H1 (cell line): ENCODE measurements at places on chromosomes 16 and 17. TPM values are rescaled to one million over a fixed set of nuclear protein-coding genes. Genes with fewer than 3 reads are reported as not detected.

GRCh38 chr17:81207610-81208581 lies 14.9 kb downstream of the CEP131 start:
- H3K36me3 ChIP-seq: no peaks in the 10 kb centered on the region; the same call in 1 of the 2 replicates
- H3K27ac ChIP-seq: no peak overlapping the region
- no peak for DNase-seq
- no peaks in the 10 kb centered on the region for H3K27me3 ChIP-seq
- no peaks in the 10 kb centered on the region for H3K4me1 ChIP-seq

DNA sequence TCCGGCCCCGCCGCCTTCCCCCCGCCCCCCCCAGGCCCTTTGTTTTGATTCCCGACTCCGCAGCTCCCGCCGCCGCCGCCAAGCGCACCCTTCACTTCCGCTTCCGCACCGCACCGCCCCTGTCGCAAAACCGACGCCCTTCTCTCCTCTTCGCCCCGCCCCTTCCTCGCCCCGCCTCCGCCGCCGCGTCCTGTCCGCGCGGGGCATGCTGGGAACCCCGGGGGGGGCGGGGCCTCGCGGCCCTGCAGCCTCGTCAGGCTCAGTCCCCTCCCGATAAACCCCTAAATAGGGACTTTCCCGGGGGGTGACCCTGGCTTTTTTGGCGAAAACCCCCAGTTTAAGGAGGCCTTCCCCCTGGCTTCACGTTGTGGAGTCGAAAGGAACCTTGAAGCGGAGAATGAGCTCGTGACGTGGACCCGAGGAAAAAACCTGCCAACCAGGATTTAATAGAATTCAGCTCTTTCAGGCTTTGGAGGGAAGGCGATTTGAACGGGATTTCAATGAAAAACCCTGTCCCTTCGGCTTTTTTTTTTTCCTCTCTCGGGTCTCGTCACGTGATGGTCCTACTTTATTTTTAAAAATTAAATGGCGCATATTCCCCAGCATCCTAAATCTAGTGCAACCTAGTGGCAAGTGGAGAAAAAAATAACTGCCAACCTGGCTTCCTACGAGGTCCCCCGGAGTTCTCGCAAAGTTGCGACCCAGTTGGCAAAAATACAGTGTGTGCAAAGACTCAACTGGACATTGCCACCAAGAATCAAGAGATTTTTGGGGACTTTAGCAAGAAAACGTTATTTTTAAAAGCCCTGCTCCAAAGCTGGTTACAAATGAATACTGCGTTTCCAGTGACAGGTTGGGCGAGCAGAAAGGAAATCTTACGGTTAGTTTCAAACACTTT lies at the start of gene MARF1:
Gene MARF1, minus strand, starts transcription at position 107 of the 898 bp plus-strand sequence. CDS start 3,921 bp downstream, outside the sequence.
- H3K27me3 ChIP-seq: no peaks in the 10 kb centered on the region
- peak; percentile 100 for DNase-seq
- peak within 1 kb of the TSS; percentile 78 for H3K27ac ChIP-seq

DNA sequence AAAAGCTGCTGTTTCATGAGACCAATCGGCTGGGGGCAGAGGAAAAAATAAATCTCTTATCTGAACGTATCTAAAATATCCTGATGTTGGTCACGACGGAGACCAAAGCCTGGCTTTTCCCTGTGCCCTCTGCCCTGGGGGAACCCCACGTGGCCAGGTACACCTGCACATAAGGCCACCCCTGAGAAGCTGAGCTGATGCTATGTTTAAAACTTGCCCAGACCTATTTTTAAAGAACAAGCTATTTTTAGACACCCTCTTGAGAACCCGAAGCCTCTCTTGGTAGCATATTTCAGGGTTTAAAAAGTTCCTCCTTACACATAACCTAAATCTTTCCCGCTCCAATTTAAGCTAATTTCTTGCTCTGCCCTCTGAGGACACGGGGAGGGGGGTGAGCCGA lies 210.4 kb downstream of the GSG1L start:
- DNase-seq: no peak
- no peak overlapping the region for H3K4me3 ChIP-seq
- H3K27ac ChIP-seq: no peak overlapping the region
- H3K36me3 ChIP-seq: no peaks in the 10 kb centered on the region
- H3K27me3 ChIP-seq: no peaks in the 10 kb centered on the region

Gene ESRP2
- total RNA-seq: 45.8 and 50.3 TPM in 2 replicates

DNA sequence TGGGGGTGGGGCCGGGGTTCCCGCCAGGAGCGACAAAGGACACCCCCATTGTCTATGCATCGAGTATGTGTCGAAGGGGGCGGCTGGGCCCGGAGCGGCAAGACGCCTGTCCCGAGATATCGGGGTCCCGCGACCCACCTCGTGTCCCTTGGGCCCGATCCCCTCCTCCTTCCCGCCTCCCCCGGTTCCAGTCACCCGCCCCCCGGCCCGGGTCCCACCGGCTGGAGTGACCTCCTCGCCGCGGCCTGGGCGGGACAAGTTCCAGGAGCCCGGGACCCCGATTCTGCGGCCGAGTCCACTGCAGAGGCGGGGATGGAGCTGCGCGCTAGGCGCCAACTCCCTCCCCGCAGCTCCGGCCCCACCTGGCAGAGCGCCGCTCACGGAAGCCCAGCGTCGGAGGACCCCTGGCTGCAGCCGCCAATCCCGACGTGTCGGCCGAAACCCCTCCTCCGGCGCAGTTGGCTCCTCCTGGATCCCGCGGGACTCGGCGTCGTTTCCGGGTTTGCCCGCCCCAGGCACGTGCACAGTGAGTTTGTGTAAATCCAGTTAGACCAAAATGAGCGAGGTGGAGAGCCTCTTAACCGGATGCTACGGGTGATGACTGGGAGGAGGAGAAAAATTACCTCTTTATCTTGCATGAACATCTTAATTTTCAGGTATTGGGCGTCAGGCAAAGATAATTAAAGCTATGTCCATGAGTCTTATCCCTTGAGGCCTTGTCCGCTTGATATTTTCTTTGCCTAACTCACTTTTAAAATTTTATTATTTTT lies at the start of gene NMRAL1:
Gene NMRAL1, minus strand, starts transcription at position 434 of the 770 bp plus-strand sequence. CDS start 493 bp downstream, outside the sequence.
- peaks cover 9% of the 10 kb centered on the region for H3K4me1 ChIP-seq
- H3K27ac ChIP-seq: peak within 1 kb of the TSS; percentile 75
- peaks cover 7% of the 10 kb centered on the region for H3K27me3 ChIP-seq
- no peaks in the 10 kb centered on the region for H3K36me3 ChIP-seq
- DNase-seq: peak; percentile 87

DNA sequence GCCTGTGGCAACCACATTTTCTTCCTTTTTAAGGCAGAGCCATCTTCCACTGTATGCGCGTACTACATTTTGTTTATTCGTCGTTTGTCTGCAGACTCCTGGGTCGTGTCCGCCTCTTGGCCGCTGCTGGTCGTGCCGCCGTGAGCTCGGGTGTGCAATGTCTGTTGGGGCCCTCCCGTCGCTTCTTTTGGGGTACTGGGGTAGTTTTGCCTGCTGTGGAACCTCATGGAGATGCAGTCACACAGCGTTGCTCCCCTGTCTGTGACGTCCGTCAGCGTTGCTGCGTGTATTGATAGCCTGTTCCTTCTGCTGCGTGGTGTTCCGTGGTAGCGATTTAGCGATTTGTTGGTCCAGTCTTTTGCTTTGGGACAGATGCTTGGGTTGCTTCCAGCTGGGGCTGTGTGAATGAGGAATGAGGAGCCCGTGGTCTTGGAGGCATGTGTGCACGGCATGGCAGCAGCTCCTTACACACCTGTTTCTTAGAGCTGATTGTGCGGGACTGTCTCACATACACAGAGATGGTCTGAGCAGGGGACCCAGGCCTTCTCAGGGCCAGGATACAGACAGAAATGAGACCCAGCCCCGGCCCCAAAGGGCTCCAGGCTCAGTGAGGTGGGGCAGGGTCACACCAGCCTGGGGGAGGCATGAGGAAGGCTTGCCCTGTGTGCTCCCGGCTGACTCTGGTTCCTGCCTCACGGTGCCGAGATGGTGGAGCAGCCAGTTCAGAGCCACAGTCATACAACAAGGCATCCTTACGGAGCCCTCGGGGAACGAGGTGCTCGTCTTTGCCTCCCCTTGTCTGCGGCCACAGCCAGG lies 78.4 kb upstream of the GSE1 start:
- H3K27me3 ChIP-seq: no peaks in the 10 kb centered on the region
- no peak overlapping the region for H3K27ac ChIP-seq
- H3K4me3 ChIP-seq: no peak overlapping the region
- DNase-seq: no peak
- no peaks in the 10 kb centered on the region for H3K4me1 ChIP-seq
- H3K36me3 ChIP-seq: no peaks in the 10 kb centered on the region

DNA sequence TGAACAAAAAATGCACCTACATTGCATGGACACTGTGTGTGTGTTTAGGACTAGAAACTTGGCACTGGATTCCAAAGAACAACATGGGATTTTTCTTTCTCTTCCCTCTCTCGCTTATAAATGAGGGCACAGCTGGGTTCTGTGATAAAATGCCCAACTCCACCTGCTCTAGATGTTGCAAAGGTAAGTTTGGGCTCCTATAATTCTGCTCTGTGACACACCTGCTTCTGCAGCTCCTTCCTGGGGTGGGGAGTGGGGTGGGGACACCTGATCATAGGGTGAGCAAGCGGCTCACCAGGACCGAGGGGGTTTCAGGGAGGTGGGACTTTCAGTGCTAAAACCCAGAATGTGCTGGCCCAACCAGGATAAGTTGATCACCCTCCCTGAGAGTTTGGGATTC lies 104.3 kb downstream of the AXIN2 start:
- no peak for DNase-seq
- peaks cover 8% of the 10 kb centered on the region for H3K4me1 ChIP-seq
- H3K36me3 ChIP-seq: no peaks in the 10 kb centered on the region
- no peak overlapping the region for H3K27ac ChIP-seq
- no peak overlapping the region for H3K4me3 ChIP-seq

Gene APOBR
- total RNA-seq: not detected in 2 replicates

- no peaks in the 10 kb centered on the region for H3K36me3 ChIP-seq
- H3K27me3 ChIP-seq: no peaks in the 10 kb centered on the region
- H3K27ac ChIP-seq: no peak overlapping the region
- no peaks in the 10 kb centered on the region for H3K4me1 ChIP-seq
- H3K4me3 ChIP-seq: no peak overlapping the region
These were observed 7.8 kb downstream of the NACA2 start for GRCh38 chr17:61583242-61583641.

Gene HAS3
- total RNA-seq: 64.4 and 69.6 TPM in 2 replicates

DNA sequence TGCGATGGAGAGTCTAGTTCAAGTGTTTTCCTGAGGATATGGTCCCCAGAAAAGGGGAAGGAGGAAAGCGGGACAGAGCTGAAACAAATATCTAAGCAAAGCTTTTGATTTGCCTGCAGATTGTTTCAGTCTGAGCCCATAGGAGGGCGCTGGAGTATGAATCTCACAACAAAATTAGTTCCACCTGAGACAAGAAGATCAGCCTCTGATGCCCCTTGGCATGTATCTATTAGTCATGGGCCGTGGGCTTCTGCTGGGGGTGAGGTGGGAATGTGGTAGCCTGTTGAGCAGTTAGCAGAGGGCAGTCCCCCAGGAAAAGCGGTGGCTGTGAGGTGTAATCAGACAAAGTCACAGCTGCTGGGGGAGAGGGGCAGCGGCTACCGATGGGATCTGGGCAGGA lies 446.9 kb downstream of the CA10 start:
- no peaks in the 10 kb centered on the region for H3K27me3 ChIP-seq
- H3K4me3 ChIP-seq: no peak overlapping the region
- no peak overlapping the region for H3K27ac ChIP-seq
- no peaks in the 10 kb centered on the region for H3K36me3 ChIP-seq
- H3K4me1 ChIP-seq: no peaks in the 10 kb centered on the region

DNA sequence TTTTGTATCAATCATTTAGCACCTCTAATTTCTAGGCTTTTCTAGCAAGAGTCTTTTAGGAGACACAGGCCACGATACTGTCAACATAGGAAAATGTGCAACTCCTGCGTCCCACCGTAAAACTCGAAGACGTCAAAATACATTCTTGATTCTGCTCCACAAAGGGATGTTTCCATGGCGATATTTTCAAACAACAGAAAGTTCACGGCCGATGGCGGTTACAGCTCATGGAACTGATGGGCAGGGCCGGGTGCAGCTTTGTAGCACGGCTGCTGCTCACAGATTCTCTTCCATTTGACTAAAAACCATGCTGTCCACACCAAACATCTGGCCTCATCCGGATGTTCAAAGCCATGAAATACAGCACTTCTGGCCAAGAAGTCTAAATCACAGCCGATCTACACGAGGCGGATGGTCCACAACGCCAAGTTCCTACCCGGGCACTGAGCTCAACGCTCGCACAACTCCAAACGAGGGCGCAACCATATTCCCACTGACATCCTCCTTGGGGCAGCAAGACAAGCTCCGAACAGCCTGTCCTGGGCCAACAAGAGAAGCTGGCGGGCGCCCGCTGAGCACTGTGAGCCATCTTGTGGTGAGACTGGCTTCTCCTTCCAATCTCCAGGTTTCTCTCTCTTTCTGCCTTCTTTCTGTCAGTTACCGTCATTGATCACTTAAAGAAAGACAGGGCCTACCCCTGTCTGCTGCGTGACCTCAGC lies 79.8 kb downstream of the ZNF778 start:
- no peak overlapping the region for H3K4me3 ChIP-seq
- no peak overlapping the region for H3K27ac ChIP-seq
- peaks cover 43% of the 10 kb centered on the region for H3K4me1 ChIP-seq
- no peaks in the 10 kb centered on the region for H3K27me3 ChIP-seq
- H3K36me3 ChIP-seq: no peaks in the 10 kb centered on the region
- no peak for DNase-seq

DNA sequence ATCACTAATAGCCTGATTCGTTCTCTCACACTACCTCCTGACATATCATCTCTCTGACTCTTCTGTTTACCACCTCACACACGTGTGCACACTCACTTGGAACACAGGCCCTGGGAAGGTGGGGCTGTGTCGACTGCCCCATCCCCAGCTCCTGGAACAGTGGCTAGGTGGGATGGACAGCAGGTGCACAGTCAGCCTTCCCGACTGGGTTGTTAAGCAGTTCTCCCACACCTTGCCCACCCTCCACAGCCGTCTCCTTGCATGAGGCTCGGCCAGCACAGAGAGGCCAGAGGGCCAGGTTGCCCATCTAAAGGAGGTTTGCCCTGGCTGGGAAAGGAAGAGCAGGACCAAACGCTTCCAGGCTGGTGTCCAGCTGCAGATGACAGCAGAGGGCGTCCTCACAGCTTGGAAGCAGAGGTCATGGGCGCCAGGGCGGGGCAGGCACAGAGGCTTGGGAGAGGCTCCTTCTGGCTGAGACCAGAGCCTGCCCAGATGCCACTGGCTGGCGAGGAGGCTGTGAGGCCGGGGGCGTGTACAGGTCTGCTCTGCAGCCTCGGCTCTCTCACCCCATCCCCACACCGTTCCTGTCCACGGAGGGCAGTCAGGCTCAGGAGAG lies 92.8 kb downstream of the AMFR start:
- H3K4me1 ChIP-seq: no peaks in the 10 kb centered on the region
- no peaks in the 10 kb centered on the region for H3K27me3 ChIP-seq
- no peak overlapping the region for H3K4me3 ChIP-seq
- H3K27ac ChIP-seq: no peak overlapping the region
- DNase-seq: no peak

- peak overlapping the region; percentile 64 for H3K27ac ChIP-seq
- no peaks in the 10 kb centered on the region for H3K27me3 ChIP-seq
- DNase-seq: no peak
- peaks cover 6% of the 10 kb centered on the region for H3K4me1 ChIP-seq
- H3K36me3 ChIP-seq: no peaks in the 10 kb centered on the region
- no peak overlapping the region for H3K4me3 ChIP-seq
These were observed 6.2 kb downstream of the DNAJC7 start for GRCh38 chr17:42010898-42011516.
